ENCODE measurements at places on chromosomes 6 and 20. TPM values are rescaled to one million over a fixed set of nuclear protein-coding genes. Genes with fewer than 3 reads are reported as not detected.

DNA sequence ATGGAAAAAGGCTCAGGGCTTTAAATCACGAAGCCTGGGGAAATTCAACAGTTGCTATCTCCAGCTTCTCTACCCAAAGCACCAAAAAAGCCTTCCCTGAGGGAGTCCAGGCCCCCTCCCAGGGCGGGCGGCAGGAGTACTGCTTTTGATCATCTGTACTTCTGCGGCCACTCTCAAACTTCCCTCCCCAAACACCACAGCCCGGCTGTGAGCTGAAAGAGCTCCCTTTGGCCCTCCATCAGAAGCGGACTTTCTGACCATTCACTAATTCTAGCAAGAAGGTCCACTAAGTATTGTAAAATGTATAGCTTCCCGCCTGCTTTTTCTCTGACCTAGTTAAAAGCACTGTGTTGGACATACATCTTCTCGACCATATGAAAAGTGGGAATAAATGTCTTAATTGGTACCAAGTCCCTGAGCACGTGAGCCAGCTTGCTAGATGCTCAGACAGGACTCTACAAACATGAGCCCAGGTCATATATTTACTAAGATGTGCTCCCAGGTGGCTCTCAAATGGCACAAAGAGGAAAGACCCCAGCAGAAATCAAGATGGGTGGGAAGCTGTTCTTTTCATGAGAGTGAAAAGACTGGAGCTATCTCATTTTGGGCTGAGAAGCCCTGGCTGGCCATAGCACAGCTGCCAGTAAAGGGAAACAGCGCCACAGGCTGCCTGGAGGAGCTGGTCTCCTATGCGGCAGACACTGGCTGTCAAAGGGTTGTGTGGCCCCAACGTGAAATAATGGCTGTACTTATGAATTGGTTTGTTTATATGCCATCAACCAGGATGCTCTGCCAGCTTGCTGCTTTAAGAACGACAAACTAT, 58.6 kb downstream of the GFOD1 start:
- no peak for DNase-seq

DNA sequence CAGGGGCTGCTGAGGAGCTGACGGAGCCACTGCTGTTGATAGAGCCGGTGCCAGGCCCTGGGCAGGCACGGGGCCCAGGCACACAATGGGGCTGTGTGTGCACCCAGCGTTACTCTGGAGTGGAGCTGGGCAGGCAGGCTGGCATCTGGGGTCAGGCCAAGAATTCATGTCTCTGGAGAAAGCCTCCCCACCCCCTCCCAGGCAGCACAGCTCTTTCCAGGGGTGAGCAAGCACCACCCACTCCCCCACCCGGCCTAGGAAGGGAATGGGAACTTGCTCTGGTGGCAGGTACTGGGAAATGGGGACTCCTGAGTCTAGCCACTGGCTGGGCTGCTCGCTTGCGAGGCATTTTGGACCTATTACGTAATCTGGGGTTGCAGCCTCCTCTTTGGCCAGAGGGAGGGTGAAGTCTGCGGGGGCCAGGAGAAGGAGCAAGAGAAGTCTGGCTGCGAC, 22.7 kb downstream of the TFEB start:
- peak; percentile 62 for DNase-seq

DNA sequence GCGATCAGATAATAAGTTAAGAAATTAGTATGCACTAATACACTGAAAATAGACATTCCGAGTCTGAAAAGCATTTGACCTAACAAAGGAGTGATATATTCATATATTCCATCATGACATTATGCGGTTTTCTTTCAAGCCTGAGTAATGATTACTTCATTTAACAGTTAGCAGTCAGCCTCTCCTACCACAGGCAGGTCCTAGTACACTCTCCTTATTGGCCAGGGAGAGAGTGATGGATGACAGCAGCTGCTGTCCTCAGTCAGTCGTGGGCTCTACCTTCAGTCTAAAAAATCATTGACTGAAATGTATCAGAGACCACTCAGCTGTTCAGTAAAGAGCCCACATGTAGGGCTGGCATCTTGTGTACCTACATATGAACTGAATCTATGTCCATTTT, 33.2 kb upstream of the VGLL2 start:
- peak; percentile 17 for DNase-seq

- DNase-seq: no peak
These were observed 30.2 kb downstream of the CCDC170 start for GRCh38 chr6:151524059-151524458.

Gene CST7
- not detected for total RNA-seq

GRCh38 chr6:121711472-121711871, 276.0 kb downstream of the GJA1 start:
- DNase-seq: no peak

GRCh38 chr20:57389695-57390603, 1.2 kb upstream of the RBM38 start:
- DNase-seq: no peak

Gene FOXQ1
- total RNA-seq: 0.24 TPM

Gene C20orf141
- not detected for total RNA-seq

DNA sequence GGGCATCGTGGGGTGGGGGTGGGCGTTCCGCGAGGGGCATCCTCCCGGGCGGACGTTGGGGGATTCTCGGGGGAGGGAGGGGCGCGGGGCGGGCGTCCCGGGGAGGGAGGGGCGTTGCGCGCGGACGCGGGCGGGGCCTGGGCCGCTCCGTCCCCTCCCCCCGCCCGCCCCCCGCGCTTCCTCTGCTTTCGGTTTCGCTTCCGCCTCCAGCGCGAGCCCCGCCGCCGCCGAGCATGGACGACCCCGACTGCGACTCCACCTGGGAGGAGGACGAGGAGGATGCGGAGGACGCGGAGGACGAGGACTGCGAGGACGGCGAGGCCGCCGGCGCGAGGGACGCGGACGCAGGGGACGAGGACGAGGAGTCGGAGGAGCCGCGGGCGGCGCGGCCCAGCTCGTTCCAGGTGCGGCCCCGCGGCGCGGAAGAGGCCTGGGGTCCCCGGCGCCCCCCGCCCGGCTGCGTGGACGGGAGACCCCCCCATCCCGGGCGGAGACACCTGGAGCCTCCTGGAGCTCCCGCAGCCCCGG, at the start of gene OGFR:
Gene OGFR, plus strand, starts transcription at position 209 of the 528 bp plus-strand sequence. Its CDS starts 25 bp downstream, at position 234.
- no peak for DNase-seq

Gene SIRPD
- total RNA-seq: not detected

Gene NTSR1
- total RNA-seq: 9.0 TPM

- DNase-seq: peak; percentile 4
These were observed 120.9 kb upstream of the IRAK1BP1 start for GRCh38 chr6:78746457-78746856.

Gene MOG
- not detected for total RNA-seq

Gene DPPA5
- total RNA-seq: not detected

DNA sequence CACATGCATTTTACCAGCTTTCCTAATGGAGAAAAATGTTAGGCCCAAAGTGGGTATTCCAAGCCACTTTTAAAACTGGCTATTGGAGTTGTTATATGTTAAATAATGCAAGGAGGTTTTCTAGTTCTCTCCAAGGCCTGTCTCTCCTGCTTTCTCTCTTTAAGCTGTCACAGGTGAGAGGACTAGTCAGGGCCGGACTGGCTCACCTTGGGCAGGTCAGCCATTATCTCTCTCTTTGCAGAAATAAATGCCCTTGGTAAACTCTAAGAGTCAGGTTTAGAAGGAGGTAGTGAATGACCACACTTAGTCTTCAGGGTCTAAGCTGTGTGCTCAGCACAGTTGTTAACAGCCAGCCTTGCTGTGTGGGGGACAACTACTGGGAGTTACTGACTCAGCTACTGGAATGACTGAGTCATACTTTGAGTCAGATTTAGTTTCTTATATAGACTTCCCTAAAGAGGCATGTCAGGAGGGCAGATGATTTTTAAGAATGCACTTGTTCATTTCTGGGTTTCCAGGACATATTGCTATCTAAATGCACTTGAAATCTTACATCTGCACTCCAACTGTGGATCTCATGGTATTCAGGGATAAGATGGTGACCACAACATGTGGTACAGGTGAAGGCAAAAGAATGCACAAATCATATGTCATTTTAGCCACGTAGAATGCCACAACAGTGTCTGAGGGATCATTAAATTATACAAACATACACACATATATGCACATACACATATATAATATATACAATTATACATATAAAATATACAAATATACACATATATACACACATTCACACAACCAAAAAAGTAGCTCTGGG, 719.4 kb downstream of the EPM2A start:
- peak; percentile 87 for DNase-seq

Gene ALDH5A1
- 2.2 TPM for total RNA-seq

GRCh38 chr6:151070631-151071051, 169.1 kb upstream of the AKAP12 start:
- DNase-seq: peak; percentile 75
